ENCODE measurements at places on chromosomes 7 and 10. TPM values are rescaled to one million over a fixed set of nuclear protein-coding genes. Genes with fewer than 3 reads are reported as not detected.

DNA sequence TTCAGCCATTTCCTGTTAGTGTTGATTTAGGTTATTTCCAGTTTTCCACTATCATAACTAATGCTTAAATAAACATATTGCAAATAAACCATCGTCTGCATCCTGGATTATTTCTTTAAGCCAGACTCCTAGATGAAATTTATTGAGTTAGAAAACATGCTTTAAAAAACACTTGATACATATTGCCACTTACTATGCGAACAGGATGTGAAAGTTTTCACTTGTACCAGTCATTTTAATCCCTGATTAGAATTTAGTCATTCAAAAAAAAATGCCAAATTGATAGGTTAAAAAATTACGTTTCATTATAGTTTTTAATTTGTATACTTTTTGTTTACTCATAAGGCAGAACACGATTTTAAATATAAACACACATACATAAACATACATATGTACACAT is 309.6 kb downstream of the RNLS start:
- no peaks in the 10 kb centered on the region for H3K4me1 ChIP-seq
- H3K27me3 ChIP-seq: no peaks in the 10 kb centered on the region
- H3K27ac ChIP-seq: no peak overlapping the region
- DNase-seq: no peak

- no peaks in the 10 kb centered on the region for H3K27me3 ChIP-seq
- peak overlapping the region; percentile 69 for H3K27ac ChIP-seq
- H3K36me3 ChIP-seq: no peaks in the 10 kb centered on the region
- DNase-seq: no peak
- H3K4me1 ChIP-seq: peaks cover 17% of the 10 kb centered on the region
These were observed 25.1 kb downstream of the CDK14 start for GRCh38 chr7:90621125-90621746.

- no peaks in the 10 kb centered on the region for H3K36me3 ChIP-seq
- DNase-seq: no peak
- H3K27me3 ChIP-seq: no peaks in the 10 kb centered on the region
- no peaks in the 10 kb centered on the region for H3K4me1 ChIP-seq
These were observed 42.5 kb downstream of the FAM13C start for GRCh38 chr10:59319854-59320253.

DNA sequence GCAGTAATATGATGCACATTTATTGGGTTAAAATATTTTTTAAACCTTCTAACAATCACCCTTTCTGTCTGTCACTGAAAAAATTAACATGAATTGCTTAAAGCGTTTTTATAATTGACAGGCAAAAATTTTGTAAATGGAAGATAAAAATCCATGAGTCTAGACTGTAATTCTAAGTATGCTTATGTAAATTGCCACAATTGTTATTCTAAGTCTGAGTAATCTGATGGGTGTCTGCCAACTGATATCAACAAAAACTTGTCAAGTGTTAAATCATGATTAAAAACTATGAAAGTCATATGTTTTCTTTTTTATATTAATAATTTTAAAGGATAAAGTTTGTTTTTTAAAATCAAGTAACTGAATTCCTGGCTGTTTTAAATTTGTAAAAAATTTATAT is 208.2 kb downstream of the CDK14 start:
- no peaks in the 10 kb centered on the region for H3K4me1 ChIP-seq
- peaks cover 49% of the 10 kb centered on the region for H3K36me3 ChIP-seq
- H3K4me3 ChIP-seq: no peak overlapping the region

DNA sequence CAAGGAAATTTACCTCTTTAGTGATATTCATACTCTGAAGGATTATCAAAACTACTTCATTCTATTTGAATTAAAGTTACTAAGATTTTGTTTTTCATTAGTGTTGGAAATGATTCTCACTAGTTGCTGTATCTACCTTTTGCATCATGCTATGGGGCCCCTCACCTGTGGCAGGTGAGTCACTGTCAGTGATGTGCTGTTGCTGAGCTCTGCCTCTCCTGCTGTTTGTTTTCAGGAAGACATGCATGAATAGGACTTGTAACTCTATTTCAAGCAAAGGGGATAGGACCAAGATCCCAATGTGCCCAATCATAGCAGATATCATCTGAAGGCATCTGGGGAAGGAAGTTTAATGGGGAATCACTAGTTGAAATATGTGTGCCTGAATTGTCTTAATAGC is 57.4 kb upstream of the AGR3 start:
- H3K27me3 ChIP-seq: no peaks in the 10 kb centered on the region
- H3K4me3 ChIP-seq: no peak overlapping the region
- DNase-seq: no peak
- H3K4me1 ChIP-seq: no peaks in the 10 kb centered on the region
- H3K27ac ChIP-seq: no peak overlapping the region
- H3K36me3 ChIP-seq: peaks cover 6% of the 10 kb centered on the region

- H3K4me1 ChIP-seq: no peaks in the 10 kb centered on the region
- H3K4me3 ChIP-seq: no peak overlapping the region
- H3K36me3 ChIP-seq: peaks cover 29% of the 10 kb centered on the region
These were observed 72.8 kb upstream of the ZNF722 start for GRCh38 chr7:63925626-63926460.

- H3K36me3 ChIP-seq: no peaks in the 10 kb centered on the region
- no peak for DNase-seq
- no peak overlapping the region for H3K4me3 ChIP-seq
- no peaks in the 10 kb centered on the region for H3K27me3 ChIP-seq
- no peak overlapping the region for H3K27ac ChIP-seq
- peaks cover 3% of the 10 kb centered on the region for H3K4me1 ChIP-seq
These were observed 17.6 kb upstream of the C10orf105 start for GRCh38 chr10:71737001-71737833.

- no peak overlapping the region for H3K27ac ChIP-seq
- no peak for DNase-seq
- H3K4me3 ChIP-seq: no peak overlapping the region
- no peaks in the 10 kb centered on the region for H3K4me1 ChIP-seq
- H3K36me3 ChIP-seq: no peaks in the 10 kb centered on the region
These were observed 73.0 kb upstream of the BMPER start for GRCh38 chr7:33832271-33832721.

DNA sequence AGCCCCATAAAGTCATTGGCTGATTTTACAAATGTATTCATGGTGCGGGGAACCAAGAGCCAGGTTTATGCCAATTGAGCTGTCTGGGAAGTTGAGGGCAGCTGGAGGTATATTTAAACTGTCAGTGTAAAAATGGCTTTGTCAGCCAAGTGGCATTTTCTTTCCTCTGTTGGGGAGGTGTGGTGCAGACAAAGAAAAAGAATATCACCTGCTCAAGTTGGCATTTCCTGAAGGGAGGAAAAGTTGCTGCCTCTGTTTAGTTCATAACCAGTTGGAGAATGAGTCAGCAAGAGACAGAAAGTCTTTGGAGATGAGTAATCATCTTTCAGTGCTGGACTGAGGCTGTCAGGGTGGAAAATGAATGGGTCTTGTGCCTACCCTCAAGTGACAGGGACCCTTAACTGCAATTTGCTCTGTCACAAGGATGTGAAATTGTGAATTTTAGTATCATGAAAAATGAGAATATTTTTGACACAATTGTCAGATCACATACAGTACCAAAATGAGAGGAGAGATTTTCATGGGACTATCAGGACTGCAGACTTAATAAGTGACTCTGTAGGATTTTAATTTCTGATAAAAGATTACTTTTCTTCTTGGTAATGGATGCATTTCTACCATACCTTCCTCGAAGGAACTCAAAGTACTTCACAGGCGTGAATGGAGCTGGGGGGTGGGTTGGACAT is 137.3 kb downstream of the ANLN start:
- no peak overlapping the region for H3K4me3 ChIP-seq
- H3K36me3 ChIP-seq: no peaks in the 10 kb centered on the region
- H3K27ac ChIP-seq: no peak overlapping the region
- no peak for DNase-seq
- H3K27me3 ChIP-seq: no peaks in the 10 kb centered on the region

GRCh38 chr10:22564060-22564459 is 150.3 kb downstream of the PIP4K2A start:
- no peaks in the 10 kb centered on the region for H3K27me3 ChIP-seq
- no peak overlapping the region for H3K4me3 ChIP-seq
- peaks cover 44% of the 10 kb centered on the region for H3K36me3 ChIP-seq
- H3K4me1 ChIP-seq: no peaks in the 10 kb centered on the region
- DNase-seq: no peak
- H3K27ac ChIP-seq: no peak overlapping the region

DNA sequence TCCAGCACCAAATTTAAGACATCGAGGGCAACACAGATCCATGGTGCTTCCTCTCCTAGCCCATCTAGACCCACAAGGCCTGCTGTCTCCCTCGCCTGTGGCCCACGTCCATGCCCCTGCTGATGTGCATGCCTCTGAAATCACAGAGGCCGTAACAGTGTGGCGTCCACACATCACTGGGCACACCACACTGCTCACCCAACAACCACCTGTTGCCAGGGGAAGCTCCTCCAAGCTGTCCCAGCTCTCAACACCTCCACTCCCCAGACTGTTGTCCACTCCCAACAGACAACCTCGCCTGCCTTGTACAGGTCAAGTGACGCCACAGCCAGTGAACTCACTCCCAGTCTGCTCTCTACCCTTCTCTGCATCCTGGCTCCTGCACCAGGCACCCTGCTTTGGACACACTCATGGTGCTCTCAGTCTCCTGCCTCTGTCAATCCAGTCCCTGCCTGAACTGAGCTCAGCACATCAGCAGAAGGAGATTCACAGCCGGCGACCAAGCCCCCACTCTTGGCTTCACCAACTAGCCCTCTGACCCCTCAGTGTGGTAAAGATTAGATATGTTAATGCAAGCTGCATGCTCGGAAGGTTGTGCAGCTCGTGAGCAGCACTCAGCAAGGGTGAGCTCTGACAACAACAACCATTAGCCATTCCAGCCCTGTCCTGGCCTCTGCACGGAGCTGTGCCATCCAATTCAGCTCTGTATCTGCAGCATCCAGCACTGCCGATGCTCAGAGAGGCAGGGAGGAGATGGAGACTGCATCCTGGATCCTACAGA is 197.0 kb downstream of the TNS3 start:
- no peaks in the 10 kb centered on the region for H3K36me3 ChIP-seq
- no peak for DNase-seq
- H3K4me1 ChIP-seq: peaks cover 5% of the 10 kb centered on the region
- H3K27ac ChIP-seq: no peak overlapping the region
- no peaks in the 10 kb centered on the region for H3K27me3 ChIP-seq
- H3K4me3 ChIP-seq: no peak overlapping the region

GRCh38 chr10:5523796-5524574 is 776 bp upstream of the CALML3 start:
- H3K27ac ChIP-seq: no peak overlapping the region
- H3K4me1 ChIP-seq: no peaks in the 10 kb centered on the region
- DNase-seq: peak; percentile 17
- H3K4me3 ChIP-seq: no peak overlapping the region
- peaks cover 12% of the 10 kb centered on the region for H3K36me3 ChIP-seq

DNA sequence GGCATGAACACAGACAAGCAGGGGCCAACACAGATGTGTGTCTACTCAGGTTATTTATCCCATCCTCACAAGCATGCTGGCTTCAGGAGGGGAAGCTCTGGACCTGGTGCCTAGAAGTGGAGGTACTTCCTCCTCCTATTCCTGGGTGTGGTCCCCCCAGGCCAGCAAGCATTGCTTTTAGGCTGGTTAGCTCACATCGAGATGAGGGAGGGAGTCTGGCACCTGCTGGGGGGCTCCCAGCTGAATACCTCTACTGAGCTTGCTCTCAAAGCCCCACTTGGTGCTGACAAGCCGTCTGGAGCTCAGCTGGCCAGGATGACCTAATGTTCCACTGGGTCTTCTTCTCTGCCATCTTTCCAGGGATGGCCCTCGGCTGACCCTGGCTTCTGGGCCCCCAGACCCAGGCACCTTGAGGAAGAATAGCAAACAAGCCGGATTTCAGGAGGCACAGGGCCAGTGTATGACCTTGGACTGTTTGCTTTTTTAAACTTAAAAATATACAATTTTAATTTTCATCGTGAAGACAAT is 26.8 kb downstream of the FAM241B start:
- no peak overlapping the region for H3K27ac ChIP-seq
- H3K36me3 ChIP-seq: no peaks in the 10 kb centered on the region
- H3K4me3 ChIP-seq: no peak overlapping the region
- H3K4me1 ChIP-seq: peaks cover 3% of the 10 kb centered on the region
- H3K27me3 ChIP-seq: no peaks in the 10 kb centered on the region
- DNase-seq: no peak

GRCh38 chr7:130894146-130894908 is 160.3 kb upstream of the KLF14 start:
- no peaks in the 10 kb centered on the region for H3K27me3 ChIP-seq
- H3K36me3 ChIP-seq: no peaks in the 10 kb centered on the region
- H3K27ac ChIP-seq: no peak overlapping the region
- no peak for DNase-seq
- no peak overlapping the region for H3K4me3 ChIP-seq

- H3K4me3 ChIP-seq: no peak overlapping the region
- H3K4me1 ChIP-seq: peaks cover 9% of the 10 kb centered on the region
These were observed 90.2 kb upstream of the SMNDC1 start for GRCh38 chr10:110394898-110395297.

Gene ASB10
- not detected for total RNA-seq

GRCh38 chr10:44689368-44689767 is 221.8 kb upstream of the TMEM72 start:
- H3K4me3 ChIP-seq: no peak overlapping the region
- H3K36me3 ChIP-seq: no peaks in the 10 kb centered on the region
- H3K27ac ChIP-seq: no peak overlapping the region
